Activated naive CD8-positive, alpha-beta T cell treated with anti-CD3 and anti-CD28 coated beads, Interleukin-2, amount 10 ng/mL, durations not matched to agents 7 days and 5 days (primary cell): ENCODE measurements at places on chromosomes 1 and 21.

GRCh38 chr1:1875932-1876331 is 15.0 kb downstream of the GNB1 start:
- peaks cover 49% of the 10 kb centered on the region for H3K36me3 ChIP-seq
- peak overlapping the region; percentile 53 for H3K4me3 ChIP-seq
- peak overlapping the region; percentile 81 for H3K27ac ChIP-seq
- no peak for DNase-seq
- no peaks in the 10 kb centered on the region for H3K27me3 ChIP-seq
- H3K4me1 ChIP-seq = peaks cover 35% of the 10 kb centered on the region

- no peak for DNase-seq
- peaks cover 8% of the 10 kb centered on the region for H3K27me3 ChIP-seq
- no peaks in the 10 kb centered on the region for H3K4me1 ChIP-seq
- H3K36me3 ChIP-seq = no peaks in the 10 kb centered on the region
Observed at GRCh38 chr1:164320790-164321731, 237.9 kb upstream of the PBX1 start.

DNA sequence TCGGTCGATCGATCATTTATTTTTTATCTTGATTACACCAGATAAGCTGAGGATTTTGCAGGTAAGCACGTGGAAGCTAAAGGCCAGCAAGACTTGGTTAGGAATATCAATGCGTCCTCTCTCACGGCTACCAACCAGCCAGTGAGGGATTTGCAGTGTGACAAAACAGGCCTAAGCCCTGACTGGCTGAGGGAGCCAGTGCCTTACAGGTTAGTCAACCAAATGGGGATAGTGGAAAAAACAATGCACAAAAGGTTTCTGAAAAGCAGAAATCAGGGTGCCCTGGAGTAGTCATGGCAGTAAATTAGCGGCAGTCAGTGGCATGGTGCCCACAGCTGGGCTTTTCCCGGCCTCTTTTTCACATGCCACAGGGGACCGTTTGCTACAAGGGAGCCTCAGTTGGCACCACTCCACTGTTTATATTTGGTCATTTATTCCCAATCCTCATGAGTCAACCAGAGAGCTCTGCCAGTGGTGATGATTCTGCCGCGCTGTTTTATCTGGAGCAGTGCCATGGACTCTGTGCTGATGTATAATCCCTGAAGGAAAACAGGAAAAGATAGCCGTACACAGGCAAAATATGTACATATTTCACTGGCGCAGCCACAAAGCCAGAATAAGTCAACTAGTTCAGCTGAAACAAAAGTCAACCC is 167.6 kb downstream of the RHOU start:
- DNase-seq = no peak
- H3K4me1 ChIP-seq = peaks cover 2% of the 10 kb centered on the region
- H3K27me3 ChIP-seq = peaks cover 10% of the 10 kb centered on the region
- no peaks in the 10 kb centered on the region for H3K36me3 ChIP-seq
- no peak overlapping the region for H3K4me3 ChIP-seq

DNA sequence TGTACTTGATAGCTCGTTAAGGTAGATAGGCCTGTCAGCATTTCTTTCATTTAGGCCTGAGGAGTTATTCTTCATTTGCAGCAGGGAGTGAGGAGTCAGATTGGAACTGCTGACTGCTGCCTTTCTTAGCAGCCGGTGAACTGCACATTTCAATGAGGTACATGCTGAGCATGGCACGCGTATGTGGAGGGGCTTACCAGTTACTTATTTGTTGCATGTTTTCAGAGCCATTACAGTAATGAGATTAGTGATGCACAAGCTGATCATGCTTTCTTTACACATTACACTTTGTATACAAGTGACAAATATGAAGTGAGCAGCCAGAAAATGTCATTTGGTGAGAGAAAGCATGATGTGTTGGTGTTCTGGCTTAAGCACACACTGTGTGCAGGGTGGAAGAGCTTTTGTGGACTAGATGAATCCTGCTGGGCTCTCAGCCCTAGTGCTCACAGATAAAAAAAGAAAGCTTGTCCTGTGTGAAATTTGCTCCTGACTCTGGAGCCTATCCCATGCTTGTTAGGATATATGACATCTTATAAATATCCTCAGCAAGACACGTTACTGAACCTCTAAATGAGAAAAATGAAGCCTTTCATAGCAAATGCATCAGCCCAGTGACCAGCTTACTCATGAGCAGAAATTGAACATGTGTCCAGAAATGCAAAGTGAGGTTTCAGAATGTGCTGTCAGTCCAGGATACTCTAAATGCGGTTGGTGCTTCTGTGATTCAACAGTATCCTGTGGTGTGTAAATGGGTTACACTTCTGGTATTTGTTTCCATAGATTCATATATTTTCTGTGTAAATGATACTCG is 574.7 kb upstream of the ADGRL2 start:
- no peak overlapping the region for H3K27ac ChIP-seq
- no peaks in the 10 kb centered on the region for H3K4me1 ChIP-seq
- H3K4me3 ChIP-seq = no peak overlapping the region

DNA sequence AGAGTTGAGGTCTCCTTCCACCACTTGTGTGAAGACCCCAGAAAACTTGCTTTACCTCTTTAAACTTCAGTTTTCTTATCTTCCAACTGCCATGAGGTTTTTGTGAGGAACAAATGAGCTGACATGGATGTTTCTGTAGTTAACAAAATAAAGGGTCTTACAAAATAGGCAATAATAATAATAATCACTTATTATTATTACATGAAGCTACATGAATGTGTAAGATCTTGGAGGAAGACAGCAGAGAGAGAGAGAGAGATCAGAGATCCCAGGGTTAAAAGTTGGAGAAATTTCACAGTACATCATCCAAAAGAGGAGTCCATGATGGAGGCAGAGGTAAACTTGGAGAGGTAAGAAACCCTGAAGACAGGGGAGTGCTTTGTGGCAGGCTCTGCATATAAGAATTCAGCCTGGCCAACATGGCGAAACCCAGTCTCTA is 10.7 kb downstream of the RCC1 start:
- H3K27me3 ChIP-seq = no peaks in the 10 kb centered on the region
- peak overlapping the region; percentile 51 for H3K27ac ChIP-seq
- H3K36me3 ChIP-seq = peaks cover 22% of the 10 kb centered on the region
- DNase-seq = no peak
- peaks cover 31% of the 10 kb centered on the region for H3K4me1 ChIP-seq
- H3K4me3 ChIP-seq = no peak overlapping the region

- DNase-seq = peak; percentile 75
- peaks cover 27% of the 10 kb centered on the region for H3K36me3 ChIP-seq
- peaks cover 59% of the 10 kb centered on the region for H3K4me1 ChIP-seq
- H3K27me3 ChIP-seq = no peaks in the 10 kb centered on the region
- H3K27ac ChIP-seq = peak overlapping the region; percentile 100
Observed at GRCh38 chr1:202159534-202160371, 649 bp downstream of the PTPN7 start.

GRCh38 chr1:111217183-111217910 is 10.2 kb upstream of the CHI3L2 start:
- H3K36me3 ChIP-seq = peaks cover 8% of the 10 kb centered on the region
- peak overlapping the region; percentile 89 for H3K27ac ChIP-seq
- no peaks in the 10 kb centered on the region for H3K27me3 ChIP-seq
- DNase-seq = no peak

GRCh38 chr1:4848431-4848830 is 194.0 kb downstream of the AJAP1 start:
- no peaks in the 10 kb centered on the region for H3K36me3 ChIP-seq
- H3K27ac ChIP-seq = no peak overlapping the region
- H3K27me3 ChIP-seq = peaks cover 4% of the 10 kb centered on the region
- no peak for DNase-seq
- H3K4me3 ChIP-seq = no peak overlapping the region

DNA sequence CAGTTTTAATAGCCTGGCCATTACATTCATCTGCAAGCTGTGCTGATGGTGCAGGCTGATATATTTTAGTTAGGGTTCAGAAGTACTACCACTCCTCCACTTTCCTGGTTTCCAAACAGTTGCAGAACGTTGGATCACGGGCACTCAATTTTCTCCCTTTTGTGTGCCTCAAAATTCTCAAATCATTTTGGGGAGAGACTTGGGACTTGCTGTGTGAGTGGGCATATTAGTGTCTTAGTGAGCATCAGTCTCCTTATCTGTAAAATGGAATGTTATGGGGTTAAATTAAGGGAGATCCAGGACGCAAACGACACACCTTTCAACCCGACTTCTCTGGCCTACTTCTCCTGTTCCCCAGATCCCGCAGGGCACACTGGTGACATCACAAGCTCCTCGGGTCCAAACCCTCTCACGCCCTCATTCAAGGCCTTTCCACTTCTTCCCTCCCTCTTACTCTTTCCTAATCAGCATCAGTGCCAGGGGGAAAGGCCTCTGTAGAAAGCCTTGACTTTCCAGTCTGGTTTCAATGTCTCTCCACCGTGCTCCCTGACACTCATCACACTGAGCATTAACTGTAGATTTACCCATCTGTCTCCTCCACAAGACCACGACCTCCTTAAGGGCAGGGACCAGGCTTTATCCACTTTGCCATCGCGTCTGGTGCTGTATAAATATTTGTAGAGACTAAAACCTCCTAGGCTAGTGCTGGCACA is 1.2 kb downstream of the PIGP start:
- peaks cover 27% of the 10 kb centered on the region for H3K4me1 ChIP-seq
- H3K27ac ChIP-seq = peak overlapping the region; percentile 81
- H3K27me3 ChIP-seq = peaks cover 1% of the 10 kb centered on the region
- H3K4me3 ChIP-seq = peak overlapping the region; percentile 82
- no peak for DNase-seq
- peaks cover 16% of the 10 kb centered on the region for H3K36me3 ChIP-seq

DNA sequence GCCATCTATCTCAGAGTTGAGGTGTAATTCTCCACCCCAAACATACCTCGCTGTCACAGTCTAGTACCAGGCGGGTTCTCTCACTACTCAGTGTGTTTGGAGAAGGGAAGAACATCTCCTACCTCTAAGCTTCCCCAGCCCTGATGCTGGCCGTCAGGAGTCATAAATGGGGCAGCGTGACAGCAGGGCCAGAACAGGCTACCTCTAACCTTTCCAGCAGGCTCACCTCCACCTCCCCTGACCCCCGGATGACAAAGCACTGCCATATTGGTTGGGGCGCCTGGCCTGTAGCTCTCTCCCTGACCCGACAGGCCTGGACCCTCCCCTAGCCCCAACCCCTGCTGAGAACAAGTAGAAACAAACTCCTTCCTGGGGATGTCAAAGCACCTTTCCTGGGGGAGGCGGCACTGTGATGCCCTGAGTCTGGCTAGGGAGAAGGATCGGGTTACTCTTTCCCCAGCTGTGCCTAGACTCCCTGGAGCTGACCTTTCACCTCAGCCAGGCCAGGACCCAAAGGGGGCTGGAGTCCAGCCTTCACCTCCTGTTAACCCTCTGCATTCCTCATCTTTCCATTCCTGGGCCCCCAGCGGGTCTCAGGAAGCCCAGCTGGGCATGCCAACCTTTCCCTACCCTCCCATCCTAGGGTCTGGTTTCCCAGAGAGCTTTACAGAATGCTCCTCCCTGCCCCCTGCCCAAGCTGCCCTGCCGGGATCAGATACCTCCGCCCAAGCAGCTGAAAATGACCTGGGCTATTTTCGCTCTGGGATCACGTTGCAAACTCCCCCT is 34.2 kb downstream of the AHDC1 start:
- DNase-seq = no peak
- H3K27me3 ChIP-seq = peaks cover 3% of the 10 kb centered on the region
- H3K4me3 ChIP-seq = peak overlapping the region; percentile 69
- peaks cover 20% of the 10 kb centered on the region for H3K4me1 ChIP-seq

- H3K27me3 ChIP-seq = peaks cover 11% of the 10 kb centered on the region
- H3K4me1 ChIP-seq = no peaks in the 10 kb centered on the region
- DNase-seq = no peak
- no peak overlapping the region for H3K4me3 ChIP-seq
- H3K36me3 ChIP-seq = peaks cover 2% of the 10 kb centered on the region
- H3K27ac ChIP-seq = no peak overlapping the region
Observed at GRCh38 chr1:160040476-160040875, 8.7 kb upstream of the PIGM start.

- no peaks in the 10 kb centered on the region for H3K4me1 ChIP-seq
- DNase-seq = no peak
- no peak overlapping the region for H3K4me3 ChIP-seq
- no peak overlapping the region for H3K27ac ChIP-seq
- H3K27me3 ChIP-seq = peaks cover 20% of the 10 kb centered on the region
Observed at GRCh38 chr1:99010679-99011078, 6.0 kb upstream of the PLPPR5 start.
